ENCODE measurements at places on chromosomes 7 and 10. TPM values are rescaled to one million over a fixed set of nuclear protein-coding genes. Genes with fewer than 3 reads are reported as not detected.
A peak's percentile ranks its signal among the peaks of the same experiment; 100 is the strongest.

STEAP4 gene
- 64.5 TPM for total RNA-seq

DNA sequence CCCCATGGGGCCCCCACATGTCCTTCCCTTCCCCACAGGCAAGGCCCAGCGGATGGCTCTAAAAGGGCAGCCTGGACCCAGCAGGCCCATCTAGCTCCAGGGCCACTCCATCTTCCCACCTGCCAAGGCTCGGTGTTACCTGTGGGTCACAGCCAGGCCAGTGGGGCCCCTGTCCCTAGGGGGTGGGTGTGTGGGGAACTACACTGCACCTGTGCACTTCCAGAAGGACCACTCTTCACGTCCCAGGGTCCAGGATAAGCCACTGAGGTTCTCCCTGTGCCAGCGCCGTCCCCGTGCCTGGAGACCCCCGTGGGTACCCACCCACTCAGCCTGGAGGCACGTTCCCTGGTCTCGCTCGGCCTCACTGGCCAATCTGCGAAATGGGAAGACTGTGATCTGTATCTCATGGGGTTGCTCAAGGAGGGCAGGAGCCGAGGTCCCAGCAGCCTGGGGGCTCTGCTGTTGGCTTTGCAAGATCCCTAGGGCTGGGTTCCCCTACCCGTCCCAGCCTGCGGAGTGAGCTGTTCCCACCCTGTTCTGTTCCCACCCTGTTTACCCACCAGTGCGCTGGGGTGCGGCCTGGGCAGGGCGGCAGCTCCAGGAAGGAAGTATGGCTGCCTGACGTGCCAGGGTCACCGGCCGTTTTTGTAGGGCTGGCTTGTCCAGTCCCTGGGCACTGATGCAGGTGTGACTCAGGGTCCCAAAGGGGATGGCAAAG lies 4.6 kb downstream of the PWWP2B start:
- peak overlapping the region; percentile 53 for H3K27ac ChIP-seq
- no peaks in the 10 kb centered on the region for H3K27me3 ChIP-seq
- DNase-seq: no peak
- H3K36me3 ChIP-seq: peaks cover 29% of the 10 kb centered on the region
- peaks cover 55% of the 10 kb centered on the region for H3K4me1 ChIP-seq

DNA sequence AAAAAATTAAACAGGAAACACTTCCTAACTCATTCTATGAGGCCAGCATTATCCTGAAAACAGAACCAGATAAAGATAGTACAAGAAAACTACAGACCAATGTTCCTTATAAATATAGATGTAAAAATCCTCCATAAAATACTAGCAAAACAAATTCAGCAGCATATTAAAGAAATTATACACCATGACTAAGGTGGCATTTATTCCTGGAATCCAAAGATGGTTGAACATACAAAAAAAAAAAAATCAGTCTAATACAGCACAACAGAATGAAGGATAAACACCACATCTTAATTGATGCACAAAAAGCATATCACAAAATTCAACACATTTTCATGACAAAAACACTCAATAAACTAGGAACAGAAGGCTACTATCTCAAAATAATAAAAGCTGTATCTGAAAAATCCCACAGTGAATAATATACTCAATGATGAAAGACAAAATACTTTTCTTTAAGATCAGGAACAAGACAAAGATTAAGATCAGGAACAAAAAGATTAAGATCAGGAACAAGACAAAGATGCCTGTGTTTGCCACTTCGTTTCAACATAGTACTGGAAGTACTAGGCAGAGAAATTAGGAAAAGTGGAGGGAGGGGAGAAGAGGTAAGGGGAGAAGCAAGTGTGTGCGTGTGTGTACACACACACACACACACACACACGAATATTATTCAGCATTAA lies 95.6 kb downstream of the SNX13 start:
- no peak overlapping the region for H3K27ac ChIP-seq
- no peak for DNase-seq
- H3K36me3 ChIP-seq: peaks cover 4% of the 10 kb centered on the region
- H3K4me1 ChIP-seq: no peaks in the 10 kb centered on the region

DNA sequence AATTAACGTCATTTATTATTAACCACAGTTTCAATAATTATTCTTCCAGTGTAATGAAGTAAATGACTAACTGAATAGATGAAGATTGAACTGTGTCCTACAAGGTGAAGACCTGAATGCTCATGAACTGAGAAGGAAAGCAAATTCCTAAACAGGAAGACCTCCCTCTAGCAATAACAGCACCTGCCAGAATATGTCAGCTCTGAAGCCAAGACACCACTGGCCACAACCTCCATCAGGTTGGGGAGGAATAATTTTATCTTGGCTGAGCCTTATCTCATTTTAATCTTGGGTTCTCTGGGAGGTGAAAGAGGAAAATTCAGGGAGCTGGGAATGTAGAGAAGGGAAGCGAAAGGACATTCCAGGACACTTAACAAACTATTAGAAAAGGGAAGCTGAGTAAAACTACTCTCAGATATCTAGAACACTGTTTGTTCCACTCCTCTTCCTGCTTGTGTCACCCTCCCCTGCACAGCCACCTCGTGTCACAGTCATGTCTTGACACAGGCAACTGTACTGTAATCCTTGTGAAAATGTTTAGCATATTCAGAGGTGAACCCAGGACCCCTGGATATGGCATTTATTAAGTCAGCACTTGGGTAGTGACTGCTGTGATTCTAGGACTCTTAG lies 4.6 kb upstream of the SLC13A1 start:
- no peak overlapping the region for H3K4me3 ChIP-seq
- no peaks in the 10 kb centered on the region for H3K4me1 ChIP-seq
- DNase-seq: no peak

PLA2G12B gene
- total RNA-seq: not detected

DNA sequence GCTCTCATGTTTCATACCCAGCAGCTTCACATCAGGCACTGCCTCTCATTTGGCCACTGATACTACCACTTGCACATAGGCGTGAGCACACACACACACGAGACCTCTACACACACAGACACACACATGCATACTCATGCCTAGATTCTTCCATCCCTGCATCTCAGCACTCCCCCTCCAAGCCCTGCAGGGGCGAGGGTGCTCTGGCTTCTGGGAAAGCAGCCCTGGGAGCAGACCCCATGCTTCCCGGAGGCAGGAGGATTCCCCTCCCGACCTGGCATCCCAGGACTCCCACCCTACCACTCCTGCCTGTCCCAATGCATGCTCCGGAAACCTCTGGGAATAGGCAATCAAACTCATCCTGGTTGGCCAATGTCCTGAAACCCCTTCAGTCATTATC lies 89.1 kb upstream of the SMNDC1 start:
- peaks cover 8% of the 10 kb centered on the region for H3K4me1 ChIP-seq
- H3K27me3 ChIP-seq: no peaks in the 10 kb centered on the region
- no peak for DNase-seq
- H3K27ac ChIP-seq: no peak overlapping the region

GRCh38 chr7:5388273-5388901 lies 35.2 kb downstream of the TNRC18 start:
- peaks cover 92% of the 10 kb centered on the region for H3K4me1 ChIP-seq
- no peak for DNase-seq
- H3K36me3 ChIP-seq: peaks cover 84% of the 10 kb centered on the region

CPXM2 gene
- 150 TPM for total RNA-seq

DNA sequence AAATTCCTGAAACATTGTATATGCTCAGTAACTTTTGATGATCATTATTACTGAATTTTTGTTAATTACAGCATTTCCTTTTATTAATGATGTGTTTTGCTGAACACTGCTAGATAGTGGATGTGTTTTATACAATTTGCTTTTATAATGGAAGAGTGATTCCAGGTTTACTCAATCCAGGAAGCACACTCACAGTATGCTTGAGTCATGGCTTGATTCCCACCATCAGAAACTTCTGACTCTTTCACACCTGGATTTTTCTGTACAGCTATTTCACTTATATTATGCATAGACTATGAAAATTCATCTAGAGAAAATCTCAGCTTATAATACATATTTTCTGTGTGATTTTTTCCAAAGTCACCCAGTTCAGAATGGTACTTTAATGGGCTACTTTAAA lies 1040.9 kb downstream of the GRM8 start:
- H3K27ac ChIP-seq: no peak overlapping the region
- H3K36me3 ChIP-seq: no peaks in the 10 kb centered on the region
- no peak for DNase-seq
- no peaks in the 10 kb centered on the region for H3K27me3 ChIP-seq
- no peak overlapping the region for H3K4me3 ChIP-seq
- H3K4me1 ChIP-seq: no peaks in the 10 kb centered on the region

CFAP43 gene
- 0.33 TPM for total RNA-seq

DNA sequence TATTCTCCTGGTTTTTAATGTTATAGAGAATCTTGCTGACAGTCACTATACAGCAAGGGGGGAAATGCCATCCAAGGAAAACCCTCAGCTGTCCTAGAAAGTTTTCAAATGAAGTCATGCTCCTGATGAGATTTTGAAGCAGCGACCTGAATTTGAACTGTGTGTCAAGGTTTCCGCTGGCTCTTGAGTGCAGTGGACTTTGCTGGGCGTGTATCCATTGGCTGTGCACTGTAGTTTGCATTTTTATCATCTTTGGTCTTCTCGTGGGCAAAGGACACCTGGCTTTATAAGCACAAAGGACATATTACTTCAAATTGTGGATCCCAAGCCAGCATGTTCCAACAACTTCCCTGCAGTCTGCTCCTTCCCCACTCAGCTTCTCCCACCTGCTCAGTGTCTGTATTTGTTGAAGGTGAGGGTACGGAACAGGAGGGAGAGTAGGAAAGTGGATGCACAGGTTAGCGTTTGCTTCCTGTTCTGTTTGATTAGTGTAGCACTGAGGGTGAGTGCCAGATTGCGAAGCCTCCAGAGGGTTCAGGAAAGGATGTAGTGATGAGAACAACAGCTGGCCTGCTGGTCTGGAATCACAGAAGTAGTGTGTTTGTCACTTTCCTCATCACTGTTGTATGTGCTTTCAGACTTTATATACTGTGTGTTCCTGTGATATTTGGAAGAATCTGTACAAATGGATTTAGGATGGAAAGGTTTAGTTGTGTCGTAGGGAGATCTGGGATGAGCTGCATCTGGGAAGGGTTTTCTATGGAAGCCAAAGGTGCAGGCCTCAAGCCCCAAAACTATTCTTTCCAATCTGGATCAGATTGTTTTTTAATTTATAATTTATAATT lies 204.8 kb downstream of the BMPER start:
- H3K4me1 ChIP-seq: no peaks in the 10 kb centered on the region
- H3K27me3 ChIP-seq: no peaks in the 10 kb centered on the region
- peak; percentile 66 for DNase-seq
- H3K36me3 ChIP-seq: no peaks in the 10 kb centered on the region
- no peak overlapping the region for H3K4me3 ChIP-seq
- H3K27ac ChIP-seq: no peak overlapping the region

DNA sequence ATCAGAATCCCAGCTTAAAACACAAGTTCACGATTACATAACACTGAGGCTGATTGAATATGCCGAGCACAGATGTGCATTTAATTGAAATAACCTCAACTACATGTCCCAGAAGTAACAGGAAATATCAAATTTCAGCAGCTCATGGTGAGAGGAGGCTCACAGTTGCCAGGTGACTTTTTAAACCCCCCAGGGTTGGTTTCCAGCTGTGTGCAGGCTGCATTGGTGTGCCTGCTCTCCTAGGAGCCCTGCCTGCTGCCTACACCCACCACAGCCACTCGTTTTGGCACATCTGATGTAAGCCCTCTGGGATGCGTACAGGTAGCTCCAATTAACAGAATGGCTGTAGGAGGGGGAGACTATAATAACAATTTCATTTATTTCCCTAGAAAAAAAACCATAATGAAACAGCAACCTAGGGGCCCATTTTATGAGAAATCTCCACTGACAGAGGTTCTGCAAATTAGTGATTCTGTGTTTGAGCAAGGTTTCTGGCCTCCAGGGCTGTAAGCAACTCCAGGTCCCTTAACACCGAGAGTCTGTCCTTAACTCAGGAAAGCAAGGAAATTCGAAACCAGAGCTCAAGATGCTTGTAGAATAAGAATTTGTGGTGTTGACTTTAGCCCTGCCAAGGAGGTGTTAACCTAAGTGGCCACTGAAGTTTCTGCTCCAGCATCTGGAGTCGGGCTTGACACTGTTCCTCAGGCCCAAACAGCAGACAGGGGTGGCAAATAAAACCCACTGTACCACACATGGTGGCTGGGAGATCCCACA lies 161.9 kb downstream of the BMPER start:
- no peaks in the 10 kb centered on the region for H3K36me3 ChIP-seq
- H3K4me3 ChIP-seq: no peak overlapping the region
- H3K4me1 ChIP-seq: peaks cover 41% of the 10 kb centered on the region
- H3K27ac ChIP-seq: no peak overlapping the region
- DNase-seq: no peak
- H3K27me3 ChIP-seq: no peaks in the 10 kb centered on the region

DNA sequence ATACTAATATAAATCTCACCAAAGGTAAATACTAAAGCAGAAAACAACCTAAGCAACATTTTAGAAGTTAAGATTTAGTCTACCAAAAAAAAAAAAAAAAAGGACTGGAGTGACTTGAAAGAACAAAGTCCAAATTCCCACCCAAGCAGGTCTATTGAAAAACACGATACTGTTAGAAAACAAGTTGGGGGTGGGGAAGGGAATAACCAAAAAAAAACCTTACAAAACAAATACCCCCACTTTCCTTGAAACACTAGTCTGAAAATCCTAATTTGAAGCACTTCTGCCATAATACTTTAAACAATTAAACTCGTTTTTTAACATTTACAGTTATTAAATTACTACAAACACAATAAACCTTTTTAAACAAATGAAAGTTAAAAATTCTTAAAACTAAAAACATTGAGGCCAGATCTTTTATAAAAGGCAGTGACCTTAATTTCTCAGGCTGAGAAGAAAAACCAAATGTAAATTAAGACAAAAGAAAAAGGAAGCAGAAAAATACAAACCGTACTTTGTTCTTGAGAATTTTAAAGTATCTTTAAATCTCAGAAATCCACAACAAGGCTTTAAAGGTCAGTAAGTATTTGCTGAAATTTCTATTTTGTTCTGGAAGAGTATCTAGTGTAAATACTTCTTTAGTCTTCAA lies 135.1 kb downstream of the NRBF2 start:
- no peak for DNase-seq
- H3K27ac ChIP-seq: peak overlapping the region; percentile 81
- no peaks in the 10 kb centered on the region for H3K36me3 ChIP-seq
- H3K4me1 ChIP-seq: peaks cover 37% of the 10 kb centered on the region
- no peaks in the 10 kb centered on the region for H3K27me3 ChIP-seq

Measured in esophagus muscularis mucosa (tissue), 4 donors.